CD4-positive, alpha-beta T cell treated with Interferon alpha-2 for 1 hour (primary cell): ENCODE measurements at places on chromosomes 1 and 21.

DNA sequence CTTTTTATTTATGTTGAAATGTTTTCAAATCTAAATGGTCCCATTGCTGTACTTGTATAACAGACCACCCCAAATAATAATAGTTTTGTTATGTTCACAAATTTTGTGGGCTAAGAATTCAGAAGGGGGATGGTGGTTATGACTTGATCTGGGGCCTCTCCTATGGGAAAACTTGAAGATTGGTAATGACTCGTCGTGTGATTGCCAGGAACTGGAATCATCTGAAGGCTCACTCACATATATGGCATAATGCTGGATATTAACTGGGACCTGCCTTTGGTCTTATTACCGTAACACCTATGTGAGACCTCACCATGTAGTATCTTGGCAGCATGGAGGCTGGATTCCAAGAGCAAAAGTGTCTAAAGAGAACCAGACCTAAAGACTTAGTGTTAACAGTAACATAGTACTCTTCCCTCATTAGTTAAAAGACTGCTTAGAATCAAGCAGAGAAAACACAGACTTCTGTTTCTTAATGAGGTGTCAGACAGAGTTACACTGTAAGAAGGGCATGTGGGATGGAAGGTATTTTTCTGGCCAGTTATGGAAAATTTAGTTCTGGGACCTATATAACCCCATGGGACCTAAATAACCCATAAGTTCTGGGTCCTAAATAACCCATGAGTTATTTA, 11.9 kb downstream of the LYPLAL1 start:
- DNase-seq: no peak

DNA sequence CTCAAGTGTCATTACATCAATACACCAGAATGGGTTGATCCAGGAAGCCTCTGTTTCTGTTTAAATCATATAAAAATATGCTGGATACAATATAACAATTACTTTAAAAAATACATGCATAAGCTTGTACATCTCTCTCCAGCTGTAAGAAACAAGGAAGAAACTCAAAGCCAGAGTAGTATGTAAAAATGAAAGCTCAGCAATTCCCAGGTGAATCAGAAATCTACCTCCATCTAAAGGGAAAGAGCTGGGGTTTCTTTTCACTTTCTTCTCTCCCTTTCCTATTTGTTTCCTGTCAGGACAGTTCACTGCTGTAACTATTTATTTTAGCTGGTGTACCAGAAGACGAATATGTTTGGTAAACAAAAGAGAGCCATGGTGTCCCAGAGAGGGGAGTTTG, 301.0 kb upstream of the C1orf87 start:
- DNase-seq: no peak

- DNase-seq: no peak
These were observed 2.3 kb downstream of the PYHIN1 start for GRCh38 chr1:158933621-158934020.

- DNase-seq: no peak
These were observed 29.3 kb upstream of the RD3 start for GRCh38 chr1:211521102-211521815.

DNA sequence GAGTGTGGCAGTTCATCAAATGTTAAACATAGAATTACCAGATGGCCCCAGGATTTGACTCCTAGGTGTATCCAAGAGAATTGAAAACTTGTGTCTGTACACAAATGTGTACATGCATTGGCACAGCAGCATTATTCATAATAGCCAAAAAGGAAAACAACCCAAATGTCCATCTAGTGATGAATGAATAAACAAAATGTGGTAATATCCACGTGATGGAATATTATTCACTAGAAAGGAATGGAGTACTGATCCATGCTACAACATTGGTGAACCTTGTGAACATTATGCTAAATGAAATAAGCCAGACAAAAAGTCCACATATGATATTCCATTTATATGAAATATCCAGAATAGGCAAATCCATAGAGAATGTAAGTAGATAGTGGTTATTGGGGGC, 77.7 kb downstream of the RAVER2 start:
- no peak for DNase-seq

GRCh38 chr1:15876357-15877055, 29.0 kb downstream of the SPEN start:
- no peak for DNase-seq

DNA sequence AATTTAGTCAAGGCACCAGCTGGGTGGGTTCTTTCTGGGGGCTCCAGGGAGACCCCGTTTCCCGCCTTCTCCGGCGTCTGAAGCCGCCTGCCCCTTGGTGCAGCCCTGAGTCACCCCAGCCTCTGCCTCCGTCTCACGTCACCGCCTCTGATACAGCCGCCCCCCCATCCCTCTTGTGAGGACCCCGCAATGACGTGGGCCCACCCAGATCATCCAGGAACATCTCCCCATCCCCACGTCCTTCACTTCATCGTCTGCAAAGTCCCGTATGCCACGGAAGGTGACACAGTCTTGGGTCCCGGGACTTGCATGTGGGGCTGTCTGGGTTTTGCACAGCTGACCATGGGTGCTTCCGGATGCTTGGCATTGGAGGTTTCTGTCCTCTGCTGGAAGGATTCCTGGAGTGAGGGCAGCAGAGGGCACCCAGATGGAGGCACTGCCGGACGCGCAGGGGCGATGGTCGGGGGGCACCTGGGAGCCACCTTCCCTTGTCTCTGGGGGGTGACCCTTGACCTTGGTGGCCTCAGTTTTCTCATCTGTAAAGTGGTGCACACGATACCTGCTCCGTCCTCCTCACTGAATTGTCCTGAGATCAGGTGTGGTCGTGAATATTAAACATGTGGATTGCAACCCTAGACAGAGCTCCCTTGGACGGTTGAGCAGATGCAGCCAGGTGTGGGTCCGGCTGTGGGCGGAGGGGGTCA, 58.8 kb downstream of the PRKCZ start:
- DNase-seq: no peak
